NCI-H524 treated with DMSO at 0.1 percent for 48 hours (cell line): ENCODE measurements at places on chromosomes 3 and 15.
A peak's percentile ranks its signal among the peaks of the same experiment; 100 is the strongest.

DNA sequence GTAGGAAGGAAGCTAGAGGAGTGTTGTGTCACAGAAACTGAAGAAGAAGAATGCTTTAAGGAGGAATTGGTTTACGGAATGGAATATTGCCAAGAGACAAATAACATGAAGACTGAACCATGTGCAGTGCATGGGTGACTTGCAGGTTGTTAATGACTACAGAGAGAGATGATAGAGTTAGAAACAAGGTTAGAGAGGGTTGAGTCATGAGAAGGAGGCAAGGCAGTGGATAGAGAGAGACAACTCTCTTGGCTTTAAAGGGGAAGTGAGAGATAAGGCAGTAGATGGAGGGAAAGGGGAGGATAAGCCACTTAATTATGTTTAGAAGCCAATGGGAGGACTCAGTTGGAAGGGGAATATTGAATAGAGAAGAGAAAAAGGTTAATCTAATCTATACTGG is 119.3 kb upstream of the CCNL1 start:
- DNase-seq, result no peak

- no peak for DNase-seq
Observed at GRCh38 chr15:51322621-51323296, 15.6 kb downstream of the CYP19A1 start.

DNA sequence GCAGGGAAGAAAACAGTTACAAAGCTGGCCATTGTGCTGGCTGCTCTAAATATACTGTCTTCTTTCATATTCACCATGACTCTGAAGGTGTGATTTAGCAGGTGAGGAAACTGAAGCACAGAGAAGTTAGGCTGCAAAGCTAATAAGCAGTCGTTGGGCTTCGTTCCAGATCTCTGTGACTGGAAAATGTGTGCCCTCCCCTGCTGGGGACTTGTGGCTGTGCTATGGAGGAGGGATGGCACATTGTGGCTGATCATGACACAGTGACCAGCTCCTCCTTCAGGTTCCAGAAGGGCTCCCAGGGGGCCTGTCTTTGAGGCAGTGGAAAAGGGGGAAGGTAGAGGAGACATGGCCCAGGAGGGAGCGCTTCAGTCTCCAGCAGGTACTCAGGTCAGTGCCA is 19.2 kb downstream of the PXK start:
- no peak for DNase-seq

- no peak for DNase-seq
Observed at GRCh38 chr3:129199366-129199765, 15.7 kb upstream of the CNBP start.

GRCh38 chr3:33063651-33064051 is 33.3 kb downstream of the GLB1 start:
- DNase-seq, result no peak

- no peak for DNase-seq
Observed at GRCh38 chr3:123129092-123129491, 62.3 kb downstream of the PDIA5 start.

- no peak for DNase-seq
Observed at GRCh38 chr15:38479266-38479665, 25.3 kb downstream of the FAM98B start.

DNA sequence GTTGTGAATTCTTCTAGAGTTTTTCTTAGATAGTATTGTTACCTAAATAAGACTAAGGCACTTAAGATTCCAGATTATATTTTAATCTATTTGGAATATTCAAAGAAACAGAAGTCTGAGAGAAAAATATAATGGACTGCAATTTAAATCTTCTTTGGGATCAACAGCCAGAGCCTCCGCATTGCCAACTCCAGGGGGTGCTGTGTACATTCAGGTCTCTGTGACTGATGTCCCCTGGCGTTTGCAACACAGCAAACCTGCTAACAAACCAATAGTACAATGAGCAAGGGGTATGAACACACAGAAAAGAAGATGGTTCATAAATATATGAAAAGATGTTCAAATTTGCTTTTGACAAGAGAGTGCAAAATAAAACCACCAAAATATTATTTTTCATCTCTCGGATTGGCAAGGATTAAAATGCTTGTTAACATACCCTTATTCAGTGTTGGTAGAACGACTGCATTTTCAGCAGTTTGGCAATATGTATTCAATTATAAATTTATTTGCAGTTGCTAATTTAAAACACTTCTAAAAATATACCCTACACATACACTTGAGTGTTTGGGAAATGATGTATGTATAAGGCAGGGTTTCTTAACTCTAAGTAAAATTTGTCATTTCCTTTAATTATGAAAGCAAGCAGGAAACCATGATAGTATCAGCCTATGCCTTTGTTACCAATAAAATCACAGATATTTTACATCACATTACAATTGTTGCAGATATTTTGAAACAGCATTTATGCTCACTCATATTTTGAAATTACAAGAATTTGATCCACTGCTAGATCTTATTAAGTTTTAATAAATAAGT is 16.1 kb upstream of the TM4SF1 start:
- no peak for DNase-seq

- DNase-seq, result no peak
Observed at GRCh38 chr3:154188437-154188836, 67.2 kb downstream of the ARHGEF26 start.

GRCh38 chr3:133831966-133832801 is 26.6 kb downstream of the SRPRB start:
- no peak for DNase-seq

DNA sequence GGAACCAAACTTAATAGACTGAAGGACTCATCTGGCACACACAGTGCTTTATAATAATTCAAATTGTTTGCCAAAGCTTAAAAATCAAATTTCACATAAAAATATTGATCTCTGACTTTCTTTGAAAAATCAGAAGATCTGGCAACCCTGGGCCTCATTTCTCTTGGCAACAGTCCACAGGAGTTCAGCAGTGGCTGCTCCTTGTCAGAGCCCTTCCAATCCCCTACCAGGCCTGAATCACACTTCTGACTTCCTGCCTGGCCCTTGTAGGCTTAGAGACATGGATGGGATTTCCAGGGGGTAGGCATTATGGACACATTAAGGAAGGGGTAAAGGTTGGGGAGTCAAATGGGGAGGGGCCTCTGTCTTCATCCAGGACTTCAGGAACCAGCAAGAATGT is 55.5 kb downstream of the PLS1 start:
- DNase-seq, result no peak

- DNase-seq, result peak; percentile 100
Observed at GRCh38 chr15:58434334-58434875, 2.6 kb downstream of the LIPC start.

DNA sequence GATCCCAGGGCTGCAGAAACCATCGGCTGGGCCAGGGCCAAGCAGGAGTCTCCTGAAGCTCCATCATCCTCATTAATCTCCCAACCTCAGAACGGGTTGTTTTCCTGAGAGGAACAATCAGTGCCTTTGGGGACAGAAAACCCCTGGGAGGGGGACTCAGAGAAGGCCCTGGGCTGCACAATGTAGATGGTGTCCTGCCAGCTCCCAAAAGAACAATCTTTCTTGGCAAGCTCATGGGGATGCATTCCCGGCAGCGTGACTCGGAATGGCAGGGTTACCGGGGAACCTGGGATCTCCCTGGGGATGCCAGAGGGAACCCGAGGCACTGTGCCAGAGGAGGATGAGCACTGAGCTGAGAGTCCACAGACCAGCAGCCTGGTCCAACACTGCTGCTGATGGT is 72.1 kb upstream of the ATP2B2 start:
- no peak for DNase-seq

DNA sequence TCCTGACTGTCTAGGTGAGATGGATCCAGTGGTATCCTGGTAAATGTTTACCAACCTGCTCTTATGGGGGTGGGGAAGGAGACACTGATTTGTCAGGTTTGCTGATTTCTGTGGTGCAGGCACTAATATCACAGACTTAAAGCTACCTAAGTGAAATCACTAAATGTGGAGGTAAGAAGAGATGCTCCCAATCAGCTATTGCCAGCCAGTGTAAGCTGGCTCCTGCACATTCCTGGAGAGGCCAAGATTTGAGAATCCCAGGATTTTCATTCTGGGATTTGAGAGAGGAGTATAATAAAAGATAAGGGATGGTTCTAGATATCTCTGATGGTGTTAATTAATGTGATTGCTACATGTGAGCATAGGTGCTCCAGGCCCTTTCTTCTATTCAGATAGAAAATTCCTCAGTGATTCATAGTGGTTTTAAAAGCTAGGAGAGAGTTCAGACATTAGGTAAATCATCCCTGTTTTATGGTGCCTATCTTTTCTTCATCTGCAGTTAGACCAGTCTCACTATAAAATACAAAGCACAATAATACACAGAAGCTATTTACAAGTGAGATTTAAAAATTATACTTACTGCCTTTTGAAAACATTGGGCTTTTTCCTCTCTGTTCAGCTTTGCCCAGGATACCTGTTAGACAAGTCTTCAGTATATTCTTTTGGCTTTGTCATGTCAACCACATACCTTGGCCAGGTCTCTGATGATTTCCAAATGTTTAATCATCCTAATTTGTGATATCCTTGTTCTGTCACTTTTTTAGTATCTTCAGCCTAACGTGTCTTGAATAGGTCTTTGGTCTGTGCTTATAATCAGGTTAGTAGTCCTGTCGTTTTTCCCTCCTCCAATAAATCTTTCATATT is 90.9 kb downstream of the MBNL1 start:
- DNase-seq, result no peak

GRCh38 chr3:3145831-3146230 is 19.1 kb downstream of the TRNT1 start:
- DNase-seq, result no peak

- DNase-seq, result no peak
Observed at GRCh38 chr15:38307251-38307650, 54.6 kb downstream of the SPRED1 start.

- no peak for DNase-seq
Observed at GRCh38 chr3:9613056-9613748, 36.1 kb upstream of the MTMR14 start.

DNA sequence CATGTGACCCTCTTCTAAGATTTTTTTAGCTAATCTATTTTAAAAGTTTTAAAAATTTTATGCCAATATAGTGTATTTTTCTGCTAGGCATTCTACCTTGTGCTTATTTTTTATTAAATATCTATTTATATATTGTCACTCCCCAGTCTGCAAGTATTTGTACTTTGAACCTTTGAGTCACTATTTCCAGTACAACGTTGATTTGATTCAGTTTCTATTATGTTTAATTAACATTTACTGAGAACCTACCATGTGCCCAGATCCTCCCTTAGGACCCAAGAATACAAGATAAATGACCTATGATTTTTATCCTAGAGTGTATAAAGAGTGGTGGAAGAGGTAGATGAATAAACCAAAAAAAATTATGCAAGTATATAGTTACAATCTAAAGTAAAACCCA is 311.2 kb downstream of the DOCK3 start:
- DNase-seq, result no peak

DNA sequence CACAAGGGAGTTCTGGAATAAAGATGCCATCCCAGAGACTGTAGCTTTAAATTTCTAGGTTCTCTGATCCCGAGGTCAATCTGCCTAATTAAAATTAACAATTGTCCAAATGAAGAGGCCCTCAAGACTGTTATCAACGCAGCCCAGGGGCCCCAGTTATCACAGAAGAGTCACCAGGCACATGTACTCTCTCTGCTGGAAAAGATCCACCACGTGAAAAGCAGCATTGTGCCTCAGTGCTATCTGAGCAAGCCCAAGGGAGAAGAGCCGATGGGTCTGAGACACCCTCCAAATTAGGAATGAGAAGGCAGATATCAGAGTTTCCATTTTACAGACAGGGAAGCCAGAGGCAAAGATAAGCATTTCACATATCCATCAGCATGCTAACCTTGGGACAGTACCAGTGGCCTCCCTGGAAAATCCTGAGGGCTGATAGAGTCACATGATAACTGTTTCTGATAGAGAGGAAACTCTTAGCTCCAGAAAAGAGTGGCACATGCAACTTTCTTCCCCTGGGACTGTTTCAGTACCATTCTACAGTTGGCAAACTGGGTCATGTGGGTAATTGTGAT is 55.5 kb downstream of the ITGB5 start:
- DNase-seq, result no peak

GRCh38 chr15:94266789-94267188 is 35.4 kb downstream of the MCTP2 start:
- DNase-seq, result no peak

DNA sequence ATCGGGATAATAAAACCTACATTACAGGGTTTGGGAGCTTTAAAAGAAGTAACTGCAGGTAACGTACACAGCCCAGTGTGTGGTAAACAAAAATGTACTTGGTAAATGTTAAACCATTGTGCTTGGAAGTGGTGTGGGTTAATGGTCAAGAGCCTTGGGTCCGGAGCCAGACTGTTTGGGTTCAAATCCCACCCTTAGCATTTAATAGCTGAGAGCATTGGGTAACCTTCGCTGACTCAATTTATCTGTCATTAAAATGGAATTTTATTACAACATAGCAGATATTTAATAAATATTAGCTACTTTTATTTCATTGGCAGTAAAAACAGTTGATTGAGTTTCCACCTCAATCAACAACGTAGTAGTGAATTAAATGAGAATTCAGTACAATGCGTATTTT is 1.5 kb downstream of the FSTL1 start:
- DNase-seq, result no peak

GRCh38 chr3:110568246-110568645 is 503.4 kb upstream of the NECTIN3 start:
- no peak for DNase-seq

DNA sequence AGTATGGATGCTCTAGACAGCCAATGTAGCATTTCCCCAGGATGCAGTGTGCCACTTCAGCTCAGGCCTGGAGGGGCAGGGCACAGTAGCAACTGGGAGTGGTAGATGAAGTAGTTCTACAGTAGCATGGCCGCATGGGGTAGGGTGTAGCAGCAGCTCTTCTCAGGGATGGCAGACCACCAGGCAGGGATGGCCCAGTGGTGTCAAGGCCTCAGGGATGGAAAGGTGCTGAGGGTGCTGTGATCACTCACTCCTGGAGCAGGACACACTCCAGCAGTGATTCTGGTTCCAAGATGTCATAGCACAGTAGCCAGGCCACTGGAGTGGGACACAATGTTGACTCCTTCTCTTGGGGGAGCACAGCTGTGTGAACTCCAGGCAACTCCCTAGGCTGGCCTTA is 210.9 kb upstream of the LYSMD4 start:
- no peak for DNase-seq
